CD4-positive, alpha-beta T cell (primary cell): ENCODE measurements at places on chromosomes 6 and 20. TPM values are rescaled to one million over a fixed set of nuclear protein-coding genes. Genes with fewer than 3 reads are reported as not detected.

The ADGRG6 gene
- total RNA-seq, result 0.63 TPM

GRCh38 chr6:137227871-137228302, 8.7 kb upstream of the IFNGR1 start:
- peaks cover 62% of the 10 kb centered on the region for H3K4me1 ChIP-seq
- no peak overlapping the region for H3K27ac ChIP-seq
- no peaks in the 10 kb centered on the region for H3K27me3 ChIP-seq
- no peak overlapping the region for H3K4me3 ChIP-seq
- no peak for DNase-seq

DNA sequence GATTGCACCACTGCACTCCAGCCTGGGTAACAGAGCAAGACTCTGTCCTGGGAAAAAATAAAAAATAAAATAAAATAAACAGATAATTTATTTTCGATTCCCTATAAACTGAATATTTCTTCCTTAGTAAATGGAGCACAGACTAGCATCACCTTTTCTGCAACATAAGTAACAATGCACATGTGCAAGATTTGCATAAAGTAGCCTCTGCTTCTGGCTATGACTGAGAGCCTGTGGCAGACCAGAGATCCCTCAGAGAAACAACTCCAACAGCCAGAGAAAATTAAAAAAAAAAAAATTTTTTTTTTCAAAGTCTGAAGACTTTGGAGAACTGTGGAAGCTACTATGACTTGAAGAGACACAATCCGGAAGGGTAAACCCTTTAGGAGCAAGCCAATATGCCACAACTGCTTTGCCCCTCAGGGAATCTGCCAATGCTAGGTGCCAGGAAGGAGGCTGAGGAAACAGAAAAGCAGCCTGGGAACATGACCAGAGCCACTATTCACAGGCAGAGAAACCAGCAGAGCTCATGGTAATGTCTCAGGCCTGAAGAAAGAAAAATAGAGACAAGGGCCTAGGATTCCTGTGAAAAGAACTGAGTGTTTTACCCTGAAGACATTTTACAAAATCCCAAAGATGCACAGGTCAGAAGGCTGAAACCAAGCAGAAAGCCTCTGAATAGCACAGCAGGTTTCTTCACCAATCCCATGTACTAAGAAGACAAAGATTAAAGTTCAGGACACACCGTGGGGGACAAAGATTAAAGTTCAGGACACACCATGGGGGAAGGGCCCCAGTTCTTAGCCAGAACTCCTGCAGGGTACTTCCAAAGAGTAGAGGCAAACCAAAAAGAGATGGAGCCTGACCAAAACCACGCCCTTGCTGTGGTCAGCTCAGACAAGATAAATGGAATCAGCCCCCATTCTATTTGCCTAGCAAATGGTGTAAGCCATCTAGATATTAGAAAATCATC, 25.8 kb downstream of the B4GALT5 start:
- H3K27ac ChIP-seq, result no peak overlapping the region
- H3K36me3 ChIP-seq, result no peaks in the 10 kb centered on the region
- no peaks in the 10 kb centered on the region for H3K27me3 ChIP-seq
- H3K4me3 ChIP-seq, result no peak overlapping the region
- H3K4me1 ChIP-seq, result peaks cover 2% of the 10 kb centered on the region
- DNase-seq, result no peak

DNA sequence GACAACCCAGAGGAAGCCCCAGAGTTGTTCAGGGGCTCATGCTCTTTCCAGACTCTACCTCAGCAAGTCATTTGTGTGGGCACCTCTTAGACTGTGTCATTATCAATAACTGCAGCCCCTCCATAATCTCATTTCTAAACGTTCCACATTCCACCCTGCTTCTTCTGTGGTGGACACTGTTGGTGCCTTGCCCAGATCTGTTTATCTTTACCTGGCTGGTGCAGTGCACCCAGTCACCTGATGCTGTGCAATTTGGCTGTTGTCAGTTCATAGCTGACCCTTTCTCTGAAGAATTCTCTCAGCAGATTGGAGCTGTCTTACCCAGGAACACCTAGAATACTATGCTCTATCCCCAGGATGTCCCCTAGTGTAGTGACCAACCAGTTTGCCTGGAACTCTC, 80.0 kb downstream of the ATRN start:
- peaks cover 10% of the 10 kb centered on the region for H3K36me3 ChIP-seq
- no peak for DNase-seq
- H3K27ac ChIP-seq, result no peak overlapping the region
- no peak overlapping the region for H3K4me3 ChIP-seq

- H3K36me3 ChIP-seq, result no peaks in the 10 kb centered on the region
- H3K27ac ChIP-seq, result no peak overlapping the region
- no peaks in the 10 kb centered on the region for H3K4me1 ChIP-seq
These were observed 149.0 kb downstream of the HACE1 start for GRCh38 chr6:104710543-104711335.

The TCF21 gene
- not detected for total RNA-seq

- H3K27me3 ChIP-seq, result no peaks in the 10 kb centered on the region
- peaks cover 7% of the 10 kb centered on the region for H3K4me1 ChIP-seq
- H3K27ac ChIP-seq, result no peak overlapping the region
- no peak overlapping the region for H3K4me3 ChIP-seq
- no peaks in the 10 kb centered on the region for H3K36me3 ChIP-seq
- no peak for DNase-seq
These were observed 1.5 kb upstream of the NINL start for GRCh38 chr20:25586877-25587276.

- DNase-seq, result no peak
- H3K27ac ChIP-seq, result no peak overlapping the region
- no peak overlapping the region for H3K4me3 ChIP-seq
These were observed 155.1 kb upstream of the MMS22L start for GRCh38 chr6:97438011-97438671.

- no peak overlapping the region for H3K27ac ChIP-seq
- no peaks in the 10 kb centered on the region for H3K27me3 ChIP-seq
- no peak overlapping the region for H3K4me3 ChIP-seq
- H3K36me3 ChIP-seq, result no peaks in the 10 kb centered on the region
- no peaks in the 10 kb centered on the region for H3K4me1 ChIP-seq
These were observed 189.2 kb downstream of the ADGB start for GRCh38 chr6:146787876-146788508.

DNA sequence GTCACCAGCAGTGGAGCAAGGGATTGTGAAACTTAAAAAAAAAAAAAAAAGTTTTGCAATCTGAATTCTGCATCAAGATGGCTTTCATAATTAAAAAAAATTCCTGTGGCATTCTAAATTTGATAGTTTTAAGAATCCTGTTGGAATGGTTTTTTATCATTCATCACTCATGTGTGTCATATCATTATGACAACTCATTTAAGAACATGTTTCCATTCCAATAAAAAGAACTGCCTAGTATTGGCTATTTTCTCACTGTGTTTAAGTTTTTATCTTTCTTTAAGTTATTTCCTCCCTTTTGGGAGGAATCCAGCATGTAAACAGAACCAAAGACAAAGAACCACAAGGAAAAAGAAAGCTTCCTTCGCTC, 26.2 kb upstream of the RHAG start:
- H3K27me3 ChIP-seq, result no peaks in the 10 kb centered on the region
- no peaks in the 10 kb centered on the region for H3K4me1 ChIP-seq
- H3K27ac ChIP-seq, result no peak overlapping the region
- DNase-seq, result no peak

GRCh38 chr6:28653876-28654275, 128.2 kb downstream of the GPX5 start:
- H3K4me1 ChIP-seq, result peaks cover 12% of the 10 kb centered on the region
- peaks cover 45% of the 10 kb centered on the region for H3K27me3 ChIP-seq

The MYBL2 gene
- 0.69 TPM for total RNA-seq

The PPIL6 gene
- 0.84 TPM for total RNA-seq

The OXT gene
- 1.6 TPM for total RNA-seq

DNA sequence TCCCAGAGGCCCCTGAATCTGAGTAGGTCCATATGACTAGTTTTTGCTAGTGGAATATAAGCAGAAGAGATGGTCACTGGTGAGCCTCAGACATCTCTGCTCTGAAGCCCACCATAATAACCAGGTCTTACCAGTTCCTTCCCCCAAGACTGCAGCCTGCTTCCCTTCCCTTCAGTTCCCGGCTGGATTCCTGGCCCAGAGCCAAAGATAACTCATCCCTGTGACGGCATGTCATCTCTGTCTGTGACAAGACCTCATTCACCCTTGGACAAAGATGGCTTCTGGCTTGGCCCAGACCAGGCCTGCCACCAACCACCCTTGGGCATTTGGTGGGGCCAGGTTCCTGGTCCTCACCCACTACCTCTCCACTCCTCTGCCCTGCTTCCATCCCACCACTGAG, 145.5 kb upstream of the TOP1 start:
- H3K27me3 ChIP-seq, result no peaks in the 10 kb centered on the region
- H3K36me3 ChIP-seq, result no peaks in the 10 kb centered on the region
- DNase-seq, result no peak
- H3K27ac ChIP-seq, result no peak overlapping the region

DNA sequence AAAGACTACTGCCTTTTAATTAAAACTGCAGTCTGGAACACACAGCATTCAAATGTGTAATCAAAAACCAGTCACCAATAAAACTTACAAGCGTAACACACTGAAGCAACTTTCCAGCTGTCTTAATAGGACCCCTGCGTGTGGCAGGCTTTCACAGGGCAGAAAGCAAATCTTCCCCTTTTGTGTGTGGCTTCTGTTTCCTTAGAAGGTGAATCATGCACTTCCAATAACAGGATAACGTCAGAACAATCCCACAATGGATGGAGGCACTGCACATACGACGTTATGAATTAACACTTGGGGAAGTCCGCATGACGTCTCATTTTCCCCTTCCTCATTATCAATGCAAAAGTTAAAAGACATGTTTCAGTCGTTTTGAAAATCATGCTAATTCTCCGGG, 44.8 kb downstream of the INSM1 start:
- H3K4me3 ChIP-seq, result no peak overlapping the region
- peak; percentile 11 for DNase-seq
- peaks cover 14% of the 10 kb centered on the region for H3K36me3 ChIP-seq
- no peak overlapping the region for H3K27ac ChIP-seq
- no peaks in the 10 kb centered on the region for H3K4me1 ChIP-seq

GRCh38 chr6:147081076-147081609, 123.1 kb upstream of the STXBP5 start:
- H3K4me3 ChIP-seq, result no peak overlapping the region
- no peak overlapping the region for H3K27ac ChIP-seq
- no peaks in the 10 kb centered on the region for H3K4me1 ChIP-seq
- no peaks in the 10 kb centered on the region for H3K36me3 ChIP-seq
- DNase-seq, result no peak
- no peaks in the 10 kb centered on the region for H3K27me3 ChIP-seq

The COL20A1 gene
- not detected for total RNA-seq

The CD93 gene
- 1.1 TPM for total RNA-seq

The CITED2 gene
- 185 TPM for total RNA-seq

The WFDC5 gene
- total RNA-seq, result not detected

DNA sequence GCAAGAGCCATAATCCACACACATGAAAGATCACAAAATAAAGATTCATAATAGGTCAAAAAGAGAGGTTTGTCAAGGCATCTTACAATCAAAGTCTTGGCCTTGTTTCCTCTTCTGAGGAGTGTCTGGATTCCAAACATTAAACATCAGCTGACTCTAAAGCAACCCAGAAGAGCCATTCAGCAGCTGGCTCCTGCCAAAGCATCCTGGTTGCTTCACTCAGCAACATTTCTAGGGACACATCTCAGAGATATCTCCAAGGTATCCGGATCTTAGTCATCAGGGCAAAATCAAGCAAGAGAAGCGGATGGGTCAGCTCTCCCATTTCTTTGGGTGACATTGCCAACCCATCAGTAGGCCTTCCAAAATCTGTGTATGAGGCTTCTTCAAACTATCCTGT, 139.6 kb downstream of the KIF6 start:
- H3K27ac ChIP-seq, result no peak overlapping the region
- DNase-seq, result no peak
- no peaks in the 10 kb centered on the region for H3K36me3 ChIP-seq
- H3K4me1 ChIP-seq, result no peaks in the 10 kb centered on the region

The NMBR gene
- total RNA-seq, result not detected

The STK38 gene
- 48.4 TPM for total RNA-seq

- no peak overlapping the region for H3K27ac ChIP-seq
- H3K4me1 ChIP-seq, result peaks cover 18% of the 10 kb centered on the region
- DNase-seq, result peak; percentile 11
- H3K27me3 ChIP-seq, result no peaks in the 10 kb centered on the region
These were observed 123.4 kb downstream of the LY86 start for GRCh38 chr6:6711832-6712448.

DNA sequence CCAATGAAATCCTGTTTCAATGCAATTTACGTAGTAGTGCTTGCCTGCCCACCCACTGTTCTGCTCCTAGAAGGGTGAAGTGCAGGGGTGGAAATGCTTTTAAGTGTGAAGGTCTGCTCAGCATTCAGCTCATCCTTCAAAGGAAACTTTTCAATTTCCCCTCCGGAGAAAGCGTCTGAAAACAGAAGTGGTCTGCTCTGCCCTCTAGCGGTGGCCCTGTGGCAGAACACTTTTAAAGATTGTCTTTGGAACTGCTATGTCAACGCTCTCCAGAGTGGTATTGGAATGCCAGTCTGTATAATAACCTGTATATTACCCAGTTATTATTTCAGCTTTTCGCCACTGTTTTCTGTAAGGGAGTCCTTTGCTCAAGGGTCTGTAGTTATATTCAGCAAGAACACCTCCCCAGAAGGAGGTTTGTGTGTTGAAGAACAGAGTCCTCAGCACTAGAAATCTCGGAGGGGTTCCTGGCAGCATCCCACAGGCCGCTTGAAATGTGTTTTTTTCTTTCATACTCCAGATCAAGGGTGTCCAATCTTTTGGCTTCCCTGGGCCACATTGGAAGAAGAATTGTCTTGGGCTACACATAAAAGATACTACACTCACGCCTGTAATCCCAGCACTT, 63.1 kb upstream of the KLHL31 start:
- DNase-seq, result peak; percentile 48
- peaks cover 12% of the 10 kb centered on the region for H3K4me1 ChIP-seq
- H3K36me3 ChIP-seq, result no peaks in the 10 kb centered on the region
- no peak overlapping the region for H3K27ac ChIP-seq
- H3K4me3 ChIP-seq, result no peak overlapping the region

The SEL1L2 gene
- total RNA-seq, result not detected

The BACH2 gene
- total RNA-seq, result 157 TPM

- peaks cover 20% of the 10 kb centered on the region for H3K4me1 ChIP-seq
- no peak for DNase-seq
- H3K27me3 ChIP-seq, result peaks cover 22% of the 10 kb centered on the region
- no peak overlapping the region for H3K4me3 ChIP-seq
These were observed 58.2 kb upstream of the POLR1H start for GRCh38 chr6:30002871-30003270.

GRCh38 chr6:142367501-142368018, 65.8 kb downstream of the ADGRG6 start:
- no peaks in the 10 kb centered on the region for H3K4me1 ChIP-seq
- no peak overlapping the region for H3K4me3 ChIP-seq
- no peaks in the 10 kb centered on the region for H3K27me3 ChIP-seq
- H3K36me3 ChIP-seq, result no peaks in the 10 kb centered on the region
- no peak overlapping the region for H3K27ac ChIP-seq
- no peak for DNase-seq
